T-helper 9 cell (primary cell): ENCODE measurements at places on chromosomes 3 and 15.
A peak's percentile ranks its signal among the peaks of the same experiment; 100 is the strongest.

GRCh38 chr15:80127911-80128310 is 24.9 kb upstream of the FAH start:
- DNase-seq: no peak

- DNase-seq: no peak
These were observed 69.9 kb upstream of the TP63 start for GRCh38 chr3:189561256-189561655.

GRCh38 chr3:172953571-172953970 is 187.5 kb downstream of the SPATA16 start:
- DNase-seq: no peak

GRCh38 chr15:68450192-68450591 is 18.2 kb upstream of the ITGA11 start:
- no peak for DNase-seq

DNA sequence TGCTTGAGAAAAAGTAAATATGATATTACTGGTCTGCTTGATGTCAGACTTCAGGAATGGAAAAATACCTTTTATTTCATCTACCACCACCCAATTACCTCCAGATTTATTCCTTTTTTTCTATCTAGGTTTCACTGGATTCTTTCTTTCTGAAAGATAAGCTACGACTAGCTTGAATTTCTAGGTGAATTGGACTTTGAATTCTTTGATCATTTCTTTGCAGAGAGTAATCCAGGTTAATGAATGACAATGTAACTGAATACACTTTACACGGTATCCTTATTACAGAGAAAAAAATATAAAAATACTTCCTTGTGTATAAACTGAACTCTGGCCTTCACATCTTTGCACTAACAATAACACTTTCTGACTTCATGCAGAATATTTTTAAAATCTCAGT is 59.5 kb upstream of the TRPC1 start:
- no peak for DNase-seq

- no peak for DNase-seq
These were observed 27.2 kb downstream of the IQSEC1 start for GRCh38 chr3:13045904-13046568.

DNA sequence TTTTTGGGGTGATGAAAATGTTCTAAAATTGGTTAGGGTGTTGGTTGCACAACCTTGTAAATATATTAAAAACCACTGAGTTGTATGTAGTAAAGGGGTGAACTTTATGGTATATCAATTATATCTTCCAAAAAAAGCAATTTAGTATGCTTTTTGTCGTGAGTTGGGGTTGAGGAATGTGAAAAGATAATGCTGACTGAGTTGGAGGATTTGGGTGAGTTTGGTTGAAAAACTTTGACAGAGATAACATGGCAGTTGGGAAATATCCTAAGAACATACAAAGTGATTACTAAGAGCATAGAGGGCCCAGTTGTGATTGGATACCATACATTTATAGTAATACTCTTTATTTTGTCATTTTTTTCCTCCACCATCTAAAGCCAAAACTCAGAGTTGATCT is 33.6 kb downstream of the HMG20A start:
- DNase-seq: no peak

GRCh38 chr15:100768501-100768931 is 111.1 kb upstream of the ALDH1A3 start:
- no peak for DNase-seq

DNA sequence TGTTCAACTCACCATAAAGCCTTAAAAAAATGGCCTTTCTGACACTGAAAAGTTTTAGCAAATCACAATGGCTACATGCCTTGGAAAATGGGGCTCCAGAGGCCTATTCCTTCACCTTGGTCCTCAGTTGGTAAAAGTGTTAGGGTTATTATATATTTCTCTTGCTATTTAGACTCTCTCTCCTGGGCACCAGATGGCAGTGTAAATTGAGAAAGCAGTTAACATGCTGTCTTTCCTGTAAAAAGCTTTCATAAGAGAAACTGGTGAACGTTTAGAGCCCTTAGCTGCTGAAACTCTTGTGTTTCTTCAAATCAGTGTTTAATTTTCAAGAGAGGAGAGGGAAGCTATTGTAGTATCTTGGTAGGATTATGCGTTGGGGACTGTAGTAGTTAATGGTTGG is 89.9 kb downstream of the LRTM1 start:
- DNase-seq: no peak

GRCh38 chr15:70339571-70340493 is 242.1 kb upstream of the TLE3 start:
- no peak for DNase-seq

- peak; percentile 18 for DNase-seq
These were observed 2.2 kb downstream of the CHRNB4 start for GRCh38 chr15:78638658-78639314.

- DNase-seq: no peak
These were observed 142.5 kb upstream of the C2CD4B start for GRCh38 chr15:62307551-62307950.

- DNase-seq: no peak
These were observed 45.9 kb downstream of the IL5RA start for GRCh38 chr3:3064297-3064696.

GRCh38 chr3:13013994-13014754 is 59.1 kb downstream of the IQSEC1 start:
- no peak for DNase-seq

GRCh38 chr3:127799476-127800222 is 22.7 kb downstream of the MGLL start:
- no peak for DNase-seq

DNA sequence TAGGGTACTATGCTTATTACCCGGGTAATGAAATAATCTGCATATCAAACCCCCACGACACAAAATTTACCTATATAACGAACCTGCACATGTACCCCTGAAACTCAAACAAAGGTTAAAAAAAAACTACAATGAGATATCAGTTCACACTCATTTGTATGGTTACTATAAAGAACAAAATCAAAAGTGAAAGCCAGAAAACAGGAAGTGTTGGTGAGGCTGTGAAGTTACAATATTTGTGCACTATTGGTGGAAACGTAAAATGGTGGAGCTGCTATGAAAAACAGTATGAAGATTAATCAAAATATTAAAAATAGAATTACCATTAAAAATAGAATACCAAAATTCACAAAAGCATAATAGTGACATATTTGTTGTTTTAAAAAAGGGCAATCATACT is 128.9 kb downstream of the ZIC1 start:
- DNase-seq: no peak

- DNase-seq: no peak
These were observed 64.9 kb downstream of the DIPK2A start for GRCh38 chr3:144036498-144036897.

DNA sequence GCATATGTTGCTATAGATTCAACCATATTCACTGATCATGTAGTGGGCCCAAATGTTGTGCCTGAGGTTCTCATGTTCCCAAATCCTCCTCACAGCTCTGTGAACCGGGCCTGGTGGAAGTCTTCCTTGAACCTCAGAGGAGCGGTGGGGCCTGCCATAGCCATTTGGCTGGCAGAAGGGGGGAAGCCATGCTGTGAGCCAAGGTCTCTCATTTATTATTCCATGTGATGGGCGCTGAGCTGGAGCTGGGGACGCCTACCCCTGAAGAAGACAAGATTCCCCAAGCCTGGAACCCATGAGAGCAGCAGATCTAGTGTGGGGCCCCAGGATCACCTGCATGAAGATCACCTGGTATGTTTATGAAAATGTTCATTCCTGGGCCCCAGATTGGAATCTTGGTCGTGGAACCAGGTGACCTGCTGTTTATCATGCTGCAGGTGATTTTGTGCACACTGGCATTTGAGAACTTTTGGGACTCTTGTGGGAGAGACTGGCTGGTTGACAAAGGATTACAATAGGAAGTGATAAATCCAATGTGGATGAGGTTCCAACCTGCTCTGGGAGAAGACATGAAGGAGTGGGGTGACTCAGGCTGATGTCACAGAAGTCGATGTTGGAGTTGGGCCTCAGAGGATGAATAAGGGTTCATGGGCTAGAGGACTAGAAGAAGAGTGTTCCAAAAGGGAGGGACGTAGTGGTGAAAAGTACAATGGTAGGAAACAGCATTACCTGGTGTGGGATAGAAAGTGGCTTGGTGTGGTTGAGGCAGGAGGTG is 102.1 kb downstream of the ASB7 start:
- DNase-seq: no peak

DNA sequence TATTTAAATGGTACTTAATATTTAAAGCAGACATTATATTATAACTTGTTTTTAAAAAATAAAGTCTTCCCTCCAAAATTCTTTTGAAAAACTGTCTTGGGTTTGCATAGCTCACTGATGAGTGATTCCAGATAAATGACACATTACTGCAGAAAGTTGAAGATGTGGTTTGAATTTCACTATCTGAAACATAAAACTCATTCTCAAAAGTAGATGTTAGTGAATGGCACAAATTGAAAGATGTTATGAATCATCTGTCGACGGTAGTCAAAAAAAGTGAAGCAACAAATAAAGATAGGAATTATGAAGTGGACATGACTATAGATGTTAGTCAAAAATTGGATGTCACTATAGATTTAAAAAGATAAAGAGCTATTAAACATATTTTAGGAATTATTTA is 280.5 kb downstream of the GAP43 start:
- DNase-seq: no peak

DNA sequence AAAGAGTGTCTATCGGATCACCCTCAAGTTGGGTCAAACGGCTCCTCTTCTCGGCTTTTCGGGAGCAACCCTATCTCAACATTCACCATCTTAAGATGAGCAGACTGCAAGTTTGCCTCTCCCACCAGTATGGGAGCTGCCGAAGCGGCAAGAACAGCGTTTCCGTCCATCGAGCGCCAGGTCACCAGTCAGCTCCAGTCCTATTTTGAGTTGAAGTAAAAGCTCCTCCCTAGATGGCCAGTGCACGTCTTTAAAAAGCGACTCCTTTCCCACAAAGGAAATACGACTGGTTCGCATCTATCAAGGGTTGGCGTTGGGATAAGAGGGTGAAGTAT is 369 bp upstream of the U2SURP start:
- DNase-seq: no peak

DNA sequence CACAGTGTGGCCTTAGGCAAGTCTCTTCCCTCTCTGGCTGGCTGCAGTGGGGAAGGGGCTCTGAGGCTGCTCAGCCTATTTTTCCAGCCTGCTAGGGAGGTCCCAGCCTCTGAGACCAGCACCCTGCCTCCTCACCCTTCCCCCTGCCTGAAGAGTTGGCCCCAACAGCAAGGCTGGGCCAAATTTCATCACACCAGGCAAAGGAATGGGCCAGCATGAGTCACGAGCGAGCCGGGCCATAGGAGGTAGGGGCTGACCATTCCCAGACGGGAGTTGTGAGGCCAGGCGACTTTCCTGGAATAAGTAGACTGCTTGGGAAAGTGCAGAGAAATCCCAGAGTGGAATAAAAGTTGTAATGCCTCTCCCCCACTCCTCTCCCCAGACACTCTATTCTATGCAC is 5.7 kb upstream of the FBLN2 start:
- DNase-seq: no peak

DNA sequence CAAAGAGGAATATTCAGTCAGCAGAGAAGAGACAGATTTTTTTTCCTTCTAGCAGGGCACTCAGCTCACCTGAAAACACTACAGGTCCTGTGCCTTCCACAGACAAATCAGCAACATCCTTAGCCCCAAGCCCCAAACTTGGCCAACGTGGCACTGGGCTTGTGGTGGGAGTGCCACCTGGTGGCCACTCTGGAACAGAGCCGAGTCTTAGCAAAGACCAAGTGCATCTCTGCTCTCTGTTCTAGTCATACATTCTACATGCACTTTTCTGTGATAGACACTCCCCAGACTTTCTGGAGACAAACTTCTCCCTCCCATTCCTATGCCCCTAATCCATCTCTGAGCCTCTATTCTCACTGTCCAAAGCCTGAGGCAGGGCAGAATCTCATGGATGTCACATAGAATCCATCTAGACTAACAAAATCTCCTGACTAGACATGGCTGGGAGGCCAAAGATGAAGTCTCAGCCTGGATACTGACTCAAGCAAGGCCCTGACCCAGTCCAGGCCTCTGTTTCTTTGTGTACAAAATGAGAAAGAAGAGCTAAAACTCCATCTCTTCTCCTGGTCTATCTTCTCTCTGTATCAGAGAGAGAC is 5.1 kb upstream of the SEMA7A start:
- peak; percentile 62 for DNase-seq

GRCh38 chr3:192284443-192285072 is 442.8 kb downstream of the FGF12 start:
- no peak for DNase-seq

- no peak for DNase-seq
These were observed 15.5 kb downstream of the ZNF774 start for GRCh38 chr15:90367576-90367975.

GRCh38 chr3:38112378-38112761 is 24.6 kb downstream of the ACAA1 start:
- DNase-seq: no peak

DNA sequence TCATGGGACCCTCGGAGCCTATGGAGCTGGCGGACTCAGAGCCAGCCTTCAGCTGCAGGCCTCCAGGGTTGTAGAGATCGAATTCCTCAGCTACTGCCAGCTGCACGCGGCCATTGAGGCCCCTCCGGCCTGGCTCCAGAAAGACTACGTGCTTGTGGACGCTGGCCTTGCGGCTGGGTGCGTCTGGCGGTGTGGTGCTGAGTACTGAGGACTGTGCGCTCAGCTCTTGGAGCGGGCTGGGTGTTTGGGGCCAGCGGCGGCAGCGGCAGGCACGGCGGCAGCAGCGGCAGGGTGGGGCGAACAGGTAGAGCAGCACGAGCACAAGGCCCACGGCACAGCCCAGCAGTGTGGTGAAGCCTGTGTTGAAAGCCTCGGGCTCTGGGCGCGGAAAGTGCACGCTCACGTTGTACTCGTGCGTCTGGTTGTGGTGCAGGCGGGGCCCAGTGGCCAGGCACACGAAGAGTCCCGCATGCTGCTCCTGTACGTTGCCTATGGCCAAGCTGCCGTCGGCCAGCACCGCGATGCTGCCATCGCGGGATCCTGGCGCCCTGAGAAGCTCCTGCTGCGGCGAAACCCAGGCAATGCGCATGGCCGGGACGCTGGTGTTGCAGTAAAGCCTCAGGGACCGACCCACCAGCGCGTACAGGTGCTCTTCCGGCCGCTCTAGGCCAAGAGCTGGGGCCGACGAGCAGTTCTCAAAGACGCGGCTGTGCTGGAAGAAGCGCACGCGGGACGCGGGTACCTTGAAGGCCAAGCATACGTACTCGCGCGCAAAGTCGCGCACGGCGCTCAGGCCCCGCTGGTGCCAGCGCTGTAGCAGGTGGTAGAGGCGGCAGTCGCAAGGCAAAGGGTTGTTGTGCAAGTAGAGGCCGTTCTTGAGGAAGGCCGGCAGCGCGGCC is 1.3 kb downstream of the AMIGO3 start:
- DNase-seq: no peak

DNA sequence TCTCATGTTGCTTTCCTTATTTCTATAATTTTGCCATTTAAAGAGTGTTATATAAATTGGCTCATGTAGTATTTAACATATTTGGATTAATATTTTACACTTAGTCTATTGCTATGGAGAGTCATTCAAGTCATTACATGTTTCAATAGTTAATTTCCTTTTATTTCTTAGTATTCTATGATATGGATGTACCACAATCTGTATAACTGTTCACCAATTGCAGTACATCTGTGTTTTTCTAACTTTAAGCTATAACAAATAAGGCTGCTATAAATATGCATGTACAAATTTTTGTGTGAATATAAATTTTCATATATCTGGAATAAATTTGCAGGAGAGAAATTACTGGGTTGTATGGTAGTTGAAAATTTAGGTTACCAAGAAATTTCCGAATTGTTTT is 993.4 kb downstream of the NAALADL2 start:
- no peak for DNase-seq

- no peak for DNase-seq
These were observed 9.3 kb upstream of the PLXND1 start for GRCh38 chr3:129615751-129616281.

- DNase-seq: no peak
These were observed 301.0 kb downstream of the CADM2 start for GRCh38 chr3:85259748-85260147.

GRCh38 chr3:182305881-182306665 is 487.2 kb upstream of the ATP11B start:
- DNase-seq: no peak
